ENCODE measurements at places on chromosomes 5 and 9.
A peak's percentile ranks its signal among the peaks of the same experiment; 100 is the strongest.

DNA sequence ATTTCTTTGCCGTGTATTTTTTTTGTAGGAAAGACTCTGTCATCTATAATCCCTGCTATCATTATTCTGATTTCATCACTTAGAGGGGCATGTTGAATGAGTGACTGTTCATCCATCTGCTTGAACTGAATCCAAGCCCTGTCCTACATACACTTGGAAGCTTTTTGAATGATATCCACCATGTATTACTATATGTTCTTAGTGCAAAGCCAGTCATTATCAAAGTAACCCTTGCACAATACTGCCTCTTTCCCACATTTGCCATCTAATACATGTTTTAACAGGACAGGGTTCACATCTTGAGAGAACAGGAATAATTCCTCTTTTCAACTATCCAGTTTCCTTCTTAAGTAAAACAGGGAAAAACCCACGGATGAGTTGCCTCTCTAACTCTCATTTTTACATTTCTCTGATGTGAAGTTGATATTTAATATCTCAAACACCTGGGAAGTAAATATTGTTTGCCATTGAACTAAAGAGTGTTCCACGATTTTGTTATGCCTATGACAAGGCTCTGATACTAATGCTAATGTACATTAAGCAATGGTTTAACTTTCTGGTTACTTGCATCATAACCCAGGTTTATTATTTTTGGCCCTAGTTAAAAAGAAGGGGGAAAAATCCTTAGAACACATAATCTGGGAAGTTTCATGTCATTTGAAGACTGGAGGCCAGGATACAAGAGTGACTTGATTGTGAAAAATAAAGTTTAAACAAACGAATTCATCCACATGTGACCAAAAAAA, 103.7 kb upstream of the TARS1 start:
- no peaks in the 10 kb centered on the region for H3K4me1 ChIP-seq
- H3K27ac ChIP-seq, result no peak overlapping the region
- DNase-seq, result no peak
- no peaks in the 10 kb centered on the region for H3K27me3 ChIP-seq

GRCh38 chr5:141968914-141969608, at the start of gene RNF14:
TSS of gene RNF14 (plus strand) at chr5:141969105. CDS start at chr5:141973589, 4,484 bp downstream.
- DNase-seq, result peak; percentile 97
- H3K4me1 ChIP-seq, result peaks cover 28% of the 10 kb centered on the region
- H3K36me3 ChIP-seq, result peaks cover 15% of the 10 kb centered on the region
- H3K27ac ChIP-seq, result peak within 1 kb of the TSS; percentile 92
- H3K27me3 ChIP-seq, result no peaks in the 10 kb centered on the region

GRCh38 chr9:89718651-89719050, 113.8 kb downstream of the GADD45G start:
- no peak for DNase-seq
- H3K4me1 ChIP-seq, result peaks cover 56% of the 10 kb centered on the region
- H3K36me3 ChIP-seq, result peaks cover 16% of the 10 kb centered on the region
- no peak overlapping the region for H3K4me3 ChIP-seq

GRCh38 chr9:106560540-106560939, 302.4 kb upstream of the ZNF462 start:
- H3K36me3 ChIP-seq, result no peaks in the 10 kb centered on the region
- H3K27me3 ChIP-seq, result no peaks in the 10 kb centered on the region
- H3K4me3 ChIP-seq, result no peak overlapping the region
- H3K4me1 ChIP-seq, result no peaks in the 10 kb centered on the region
- H3K27ac ChIP-seq, result no peak overlapping the region
- DNase-seq, result no peak

DNA sequence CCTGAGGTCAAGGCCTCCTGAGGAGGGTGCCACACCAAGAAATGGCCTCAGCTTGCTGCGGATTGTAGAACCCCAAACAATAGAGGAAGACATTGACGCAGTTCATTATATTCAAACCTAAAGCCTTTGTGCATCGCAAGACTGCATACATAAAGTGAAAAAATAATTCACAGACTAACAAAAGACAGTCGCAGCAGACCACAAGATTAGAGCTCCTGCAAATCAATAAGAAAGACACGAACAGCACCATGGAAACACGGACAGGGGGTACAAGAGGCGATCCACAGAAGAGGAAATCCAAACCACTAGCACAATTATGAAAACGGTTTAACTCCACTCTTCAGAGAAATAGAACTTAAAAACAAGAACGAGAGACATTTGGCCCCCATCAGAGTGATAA, 10.0 kb upstream of the TCOF1 start:
- H3K4me1 ChIP-seq, result peaks cover 42% of the 10 kb centered on the region
- peaks cover 1% of the 10 kb centered on the region for H3K27me3 ChIP-seq
- H3K27ac ChIP-seq, result no peak overlapping the region
- no peaks in the 10 kb centered on the region for H3K36me3 ChIP-seq
- no peak overlapping the region for H3K4me3 ChIP-seq

DNA sequence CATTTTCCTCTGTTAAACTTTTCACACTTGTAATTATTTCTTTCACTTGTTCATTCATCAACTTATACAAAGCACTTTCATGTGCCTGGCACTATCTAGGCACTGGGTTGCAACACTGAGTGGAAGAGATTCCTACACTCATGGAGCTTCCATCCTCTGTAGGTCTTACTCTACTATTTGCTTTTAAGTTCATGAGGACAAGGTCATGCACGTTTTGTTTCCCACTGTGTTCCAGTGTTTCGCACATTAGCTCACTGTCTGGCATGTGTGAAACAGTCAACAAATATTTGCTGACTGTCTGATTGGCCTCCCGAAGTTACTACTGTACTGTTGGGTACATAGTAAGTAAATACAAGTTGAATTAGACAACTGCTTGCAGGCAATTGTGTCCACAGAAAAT, 87.9 kb upstream of the IFNK start:
- H3K27me3 ChIP-seq, result peaks cover 7% of the 10 kb centered on the region
- no peak overlapping the region for H3K4me3 ChIP-seq
- peaks cover 3% of the 10 kb centered on the region for H3K36me3 ChIP-seq
- DNase-seq, result no peak
- H3K4me1 ChIP-seq, result peaks cover 10% of the 10 kb centered on the region
- H3K27ac ChIP-seq, result no peak overlapping the region

- H3K4me1 ChIP-seq, result no peaks in the 10 kb centered on the region
- peaks cover 17% of the 10 kb centered on the region for H3K27me3 ChIP-seq
- no peak overlapping the region for H3K4me3 ChIP-seq
- H3K27ac ChIP-seq, result no peak overlapping the region
- no peak for DNase-seq
Measured at GRCh38 chr5:134024811-134025210, 20.0 kb upstream of the VDAC1 start.

GRCh38 chr5:157004893-157005551, 42.0 kb upstream of the TIMD4 start:
- H3K27me3 ChIP-seq, result no peaks in the 10 kb centered on the region
- peaks cover 16% of the 10 kb centered on the region for H3K4me1 ChIP-seq
- H3K27ac ChIP-seq, result no peak overlapping the region

- H3K4me3 ChIP-seq, result no peak overlapping the region
- no peak overlapping the region for H3K27ac ChIP-seq
- no peaks in the 10 kb centered on the region for H3K36me3 ChIP-seq
- no peak for DNase-seq
Measured at GRCh38 chr5:174273325-174273724, 227.8 kb downstream of the NSG2 start.

DNA sequence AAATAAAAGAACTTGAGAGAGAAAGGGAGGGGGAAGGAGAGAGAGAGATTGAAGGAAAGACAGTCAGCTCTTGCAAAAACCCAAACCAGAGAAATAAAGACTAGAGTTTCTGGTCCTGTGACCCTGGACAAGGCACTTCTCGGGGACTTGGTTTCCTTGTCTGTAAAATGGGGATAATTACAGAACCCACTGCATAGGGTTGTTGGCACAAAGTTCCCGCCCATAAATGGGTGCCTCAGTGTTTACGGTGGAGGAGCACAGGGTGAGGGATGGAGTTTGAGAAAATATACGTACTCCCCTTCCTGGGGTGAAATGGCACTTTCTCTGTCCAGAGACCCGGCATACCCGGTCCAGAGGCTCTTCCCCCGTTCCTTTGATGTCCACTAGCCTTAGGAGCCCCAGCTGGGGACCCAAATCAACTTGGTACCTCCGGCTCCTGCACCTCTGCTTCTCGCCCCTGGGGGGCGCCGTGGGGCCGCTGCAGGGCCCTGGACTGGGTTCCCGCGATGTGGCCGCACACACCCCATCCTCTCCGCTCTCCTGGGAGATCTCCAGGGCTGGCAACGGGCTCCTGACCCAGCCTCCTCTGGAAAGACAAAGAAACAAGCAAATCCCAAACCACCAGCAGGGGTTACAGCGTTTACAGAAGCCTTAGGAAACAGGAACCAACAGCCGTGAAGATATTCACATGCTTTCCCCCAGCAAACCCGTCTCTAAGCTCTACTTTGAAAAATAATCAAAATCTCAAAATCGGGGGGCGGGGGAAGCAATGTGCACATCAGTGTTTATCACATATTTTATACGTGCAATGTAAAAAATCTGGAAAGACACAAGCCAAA, 26.3 kb downstream of the PTGES start:
- H3K27me3 ChIP-seq, result peaks cover 8% of the 10 kb centered on the region
- H3K27ac ChIP-seq, result no peak overlapping the region
- no peaks in the 10 kb centered on the region for H3K36me3 ChIP-seq
- no peak overlapping the region for H3K4me3 ChIP-seq
- peaks cover 2% of the 10 kb centered on the region for H3K4me1 ChIP-seq
- peak; percentile 68 for DNase-seq

- H3K27me3 ChIP-seq, result peaks cover 14% of the 10 kb centered on the region
- no peaks in the 10 kb centered on the region for H3K36me3 ChIP-seq
- H3K4me3 ChIP-seq, result no peak overlapping the region
Measured at GRCh38 chr9:72427801-72428200, 62.8 kb upstream of the ZFAND5 start.

GRCh38 chr5:7866196-7866595, 2.6 kb downstream of the FASTKD3 start:
- H3K27ac ChIP-seq, result no peak overlapping the region
- DNase-seq, result no peak
- H3K4me3 ChIP-seq, result no peak overlapping the region
- H3K36me3 ChIP-seq, result peaks cover 42% of the 10 kb centered on the region
- peaks cover 38% of the 10 kb centered on the region for H3K4me1 ChIP-seq
- no peaks in the 10 kb centered on the region for H3K27me3 ChIP-seq

- peaks cover 4% of the 10 kb centered on the region for H3K36me3 ChIP-seq
- no peak for DNase-seq
- no peak overlapping the region for H3K27ac ChIP-seq
Measured at GRCh38 chr5:151737431-151737830, 21.0 kb downstream of the ATOX1 start.

GRCh38 chr9:86807367-86807976, 139.8 kb downstream of the GAS1 start:
- no peaks in the 10 kb centered on the region for H3K4me1 ChIP-seq
- H3K36me3 ChIP-seq, result no peaks in the 10 kb centered on the region
- no peak overlapping the region for H3K4me3 ChIP-seq
- H3K27ac ChIP-seq, result no peak overlapping the region
- DNase-seq, result no peak

DNA sequence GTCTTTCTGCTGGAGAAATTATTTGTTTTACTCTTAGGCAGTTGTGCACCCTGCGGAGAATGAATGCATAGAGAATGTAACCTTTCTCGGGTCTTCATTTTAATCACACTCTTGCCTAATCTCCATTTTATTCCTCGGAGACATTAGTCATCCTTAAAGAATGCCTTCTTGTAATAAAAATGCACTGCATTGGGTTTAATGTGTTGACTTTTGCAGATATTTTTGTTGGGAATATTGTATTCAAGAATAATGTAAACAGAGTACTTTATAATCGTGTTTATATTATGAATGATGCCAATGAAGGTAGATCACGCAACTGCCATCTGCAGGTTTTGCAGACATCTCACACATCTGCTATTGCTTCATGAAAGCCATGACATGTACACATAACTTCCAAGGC, 1093.9 kb upstream of the CDH6 start:
- no peaks in the 10 kb centered on the region for H3K27me3 ChIP-seq
- no peaks in the 10 kb centered on the region for H3K4me1 ChIP-seq
- DNase-seq, result no peak
- H3K4me3 ChIP-seq, result no peak overlapping the region
- no peaks in the 10 kb centered on the region for H3K36me3 ChIP-seq

- DNase-seq, result no peak
- peaks cover 64% of the 10 kb centered on the region for H3K4me1 ChIP-seq
- H3K4me3 ChIP-seq, result no peak overlapping the region
- H3K27ac ChIP-seq, result no peak overlapping the region
Measured at GRCh38 chr9:85729882-85730281, 11.9 kb downstream of the AGTPBP1 start.

GRCh38 chr9:79104951-79105350, 466.8 kb upstream of the TLE4 start:
- H3K27ac ChIP-seq, result no peak overlapping the region
- no peaks in the 10 kb centered on the region for H3K36me3 ChIP-seq
- H3K27me3 ChIP-seq, result no peaks in the 10 kb centered on the region
- no peak for DNase-seq
- no peaks in the 10 kb centered on the region for H3K4me1 ChIP-seq

GRCh38 chr5:144207875-144208444, 37.3 kb downstream of the KCTD16 start:
- peaks cover 6% of the 10 kb centered on the region for H3K4me1 ChIP-seq
- no peak overlapping the region for H3K27ac ChIP-seq
- H3K4me3 ChIP-seq, result no peak overlapping the region
- H3K27me3 ChIP-seq, result peaks cover 67% of the 10 kb centered on the region

GRCh38 chr9:122812736-122813135, 12.8 kb downstream of the OR1K1 start:
- no peaks in the 10 kb centered on the region for H3K27me3 ChIP-seq
- H3K4me1 ChIP-seq, result peaks cover 29% of the 10 kb centered on the region
- H3K27ac ChIP-seq, result no peak overlapping the region
- H3K4me3 ChIP-seq, result no peak overlapping the region

- no peak overlapping the region for H3K4me3 ChIP-seq
- no peak overlapping the region for H3K27ac ChIP-seq
- H3K36me3 ChIP-seq, result no peaks in the 10 kb centered on the region
- H3K4me1 ChIP-seq, result peaks cover 3% of the 10 kb centered on the region
Measured at GRCh38 chr9:113918697-113919350, 42.7 kb downstream of the ZNF618 start.

GRCh38 chr9:106502930-106503329, 360.0 kb upstream of the ZNF462 start:
- no peak for DNase-seq
- H3K4me1 ChIP-seq, result no peaks in the 10 kb centered on the region
- no peak overlapping the region for H3K4me3 ChIP-seq
- no peaks in the 10 kb centered on the region for H3K27me3 ChIP-seq
- H3K27ac ChIP-seq, result no peak overlapping the region
- H3K36me3 ChIP-seq, result no peaks in the 10 kb centered on the region

GRCh38 chr9:93612796-93613154, 36.4 kb downstream of the PHF2 start:
- H3K36me3 ChIP-seq, result peaks cover 20% of the 10 kb centered on the region
- H3K27me3 ChIP-seq, result no peaks in the 10 kb centered on the region
- H3K4me3 ChIP-seq, result no peak overlapping the region
- no peak overlapping the region for H3K27ac ChIP-seq
- peaks cover 13% of the 10 kb centered on the region for H3K4me1 ChIP-seq
